ENCODE measurements at places on chromosomes 5 and 9.
A peak's percentile ranks its signal among the peaks of the same experiment; 100 is the strongest.

DNA sequence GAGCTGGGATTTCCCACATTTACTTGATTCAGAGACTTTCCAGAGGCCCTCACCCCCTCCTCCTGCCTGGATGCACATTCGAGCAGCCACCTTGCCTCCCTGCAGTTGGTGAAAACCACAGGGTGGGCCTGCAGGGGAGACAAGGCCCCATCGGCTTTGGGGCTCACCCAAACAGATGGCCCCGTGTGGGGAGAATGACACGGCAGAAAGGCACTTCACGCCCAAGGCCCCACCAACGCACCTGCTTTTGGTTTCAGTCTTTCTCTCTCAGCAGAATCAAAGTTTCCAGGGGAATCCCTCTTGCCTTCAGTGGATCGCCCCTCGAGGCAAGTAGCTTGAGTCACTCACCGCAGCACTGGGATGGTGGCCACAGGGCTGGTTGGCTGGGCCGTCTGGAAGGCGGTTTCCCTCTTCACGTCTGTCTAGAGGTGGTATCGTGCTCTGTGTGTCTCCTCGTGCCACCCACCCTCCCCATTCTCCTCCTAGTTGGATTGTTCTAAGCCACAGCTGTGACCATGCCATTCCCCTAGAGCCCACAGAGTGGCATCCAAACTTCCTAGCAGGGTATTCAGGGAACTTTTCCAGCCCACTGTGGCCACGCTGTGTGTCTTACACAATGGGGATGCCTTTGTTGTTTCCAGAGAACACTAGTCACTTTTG is 31.8 kb downstream of the SEC61B start:
- peak; percentile 10 for DNase-seq

- DNase-seq: no peak
Measured at GRCh38 chr9:89993678-89994630, 389.1 kb downstream of the GADD45G start.

- DNase-seq: no peak
Measured at GRCh38 chr9:3177936-3178335, 334.0 kb upstream of the PUM3 start.

DNA sequence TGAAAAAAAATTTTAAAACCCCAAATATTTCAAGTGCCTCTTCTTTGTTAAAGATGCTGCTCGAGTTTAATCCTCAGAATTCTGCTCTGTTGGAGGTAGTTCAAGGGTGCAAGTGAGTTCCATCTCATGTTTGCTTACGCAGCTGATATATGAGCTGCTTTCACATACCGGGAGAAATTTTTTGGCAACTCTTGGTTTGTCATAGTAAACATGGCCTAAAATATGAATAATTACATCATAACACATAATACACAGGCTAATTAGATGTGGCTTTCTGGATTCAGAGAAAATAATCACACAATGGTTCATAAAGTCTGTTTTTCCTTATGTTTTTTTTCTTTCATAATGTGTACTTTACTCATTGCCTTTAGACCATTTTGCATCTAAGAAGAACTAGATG is 1134.1 kb downstream of the PTPRD start:
- DNase-seq: no peak

DNA sequence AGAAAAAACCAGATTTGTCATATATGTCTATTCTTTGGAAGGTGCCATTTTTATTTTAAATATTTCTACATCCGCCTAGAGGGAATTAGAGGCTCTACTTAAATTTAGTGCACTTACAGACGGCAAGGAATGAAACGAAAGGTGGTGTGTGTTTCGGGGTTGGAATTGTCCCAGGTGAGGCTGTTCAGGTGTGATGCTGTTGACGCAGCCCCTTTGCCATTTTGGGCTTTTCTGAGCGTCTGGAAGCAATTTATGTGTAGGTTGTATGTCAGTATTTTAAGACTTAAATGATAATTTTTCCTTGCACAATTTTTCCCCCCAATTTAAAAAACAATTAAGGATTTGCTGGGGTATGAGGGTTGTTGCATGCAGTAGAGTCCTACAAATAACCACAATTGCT is 2.0 kb downstream of the TENT4A start:
- no peak for DNase-seq

DNA sequence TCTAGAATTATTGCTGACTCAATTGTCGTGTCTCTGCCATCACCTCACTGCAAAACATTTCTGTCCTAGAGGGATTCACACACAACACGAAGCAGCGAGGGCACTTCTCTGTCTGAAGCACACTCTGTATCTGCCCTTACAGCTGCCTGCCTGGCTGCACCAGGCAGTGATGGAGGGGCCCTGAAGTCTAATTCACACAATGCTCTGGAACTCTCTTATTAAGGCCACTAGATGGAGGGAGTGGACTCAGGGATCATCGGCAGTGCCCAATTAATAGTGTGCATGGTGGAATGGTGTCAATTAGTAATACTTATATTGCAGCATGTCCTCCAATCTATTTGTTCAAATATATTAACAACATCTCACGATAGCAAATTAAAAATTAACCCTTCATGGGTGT is 157.5 kb upstream of the MAP1B start:
- no peak for DNase-seq

DNA sequence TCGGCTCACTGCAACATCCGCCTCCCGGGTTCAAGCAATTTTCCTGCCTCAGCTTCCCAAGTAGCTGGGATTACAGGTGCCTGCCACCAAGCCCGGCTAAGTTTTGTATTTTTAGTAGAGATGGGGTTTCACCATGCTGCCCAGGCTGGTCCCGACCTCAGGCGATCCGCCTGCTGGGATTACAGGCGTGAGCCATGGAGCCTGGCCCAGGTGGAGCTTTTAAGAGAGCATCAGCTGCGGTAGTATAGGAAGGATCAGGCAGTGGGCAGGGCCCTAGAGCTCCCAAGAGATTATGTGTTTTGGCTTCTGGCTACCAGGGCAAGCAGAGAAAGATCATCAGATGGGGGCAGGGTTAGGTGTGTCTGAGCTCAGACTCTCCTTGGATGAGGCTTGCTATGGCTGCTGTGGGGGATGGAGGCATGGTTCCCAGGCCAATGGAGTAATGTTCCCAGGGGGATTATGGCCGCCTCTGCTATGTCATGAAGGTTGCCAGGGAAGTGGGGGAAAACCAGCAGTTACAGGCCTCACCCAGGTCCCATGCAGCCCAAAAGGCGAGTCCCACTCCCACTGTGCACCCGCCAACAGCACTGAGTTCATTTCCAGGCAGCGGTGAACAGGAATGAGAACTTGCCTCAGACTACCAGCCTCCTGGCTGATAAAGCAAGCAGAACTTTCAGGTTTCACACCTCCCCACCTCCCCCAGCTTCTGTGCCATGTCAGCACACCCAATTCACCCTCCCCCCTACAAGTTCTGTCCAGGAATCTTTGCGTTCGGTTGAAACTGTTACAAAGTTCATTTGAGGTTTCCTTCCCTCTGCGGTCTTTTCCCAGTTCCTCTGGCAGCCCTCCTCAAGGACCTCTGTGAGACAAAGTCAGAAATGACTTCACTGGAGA is 507.6 kb downstream of the SPATA31D1 start:
- no peak for DNase-seq

GRCh38 chr9:77944556-77945243 is 86.9 kb downstream of the GNAQ start:
- no peak for DNase-seq

DNA sequence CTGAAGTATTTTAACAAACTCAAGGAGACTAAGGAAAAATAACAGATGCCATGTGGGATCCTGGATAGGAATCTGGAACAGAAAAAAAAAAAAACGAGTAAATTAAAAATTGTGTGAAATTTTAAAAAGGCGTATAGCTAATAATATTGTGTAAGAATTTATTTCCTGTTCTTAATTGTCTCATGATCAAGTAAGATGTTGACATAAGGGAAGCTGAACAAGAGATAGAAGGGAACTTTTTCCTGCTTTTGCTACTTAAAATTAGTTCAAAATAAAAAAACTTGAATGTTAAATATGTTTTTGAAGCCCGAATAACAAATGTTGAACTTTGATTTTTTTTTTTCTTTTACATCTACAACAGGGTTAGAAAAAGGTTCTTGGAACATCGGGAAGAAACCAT is 10.5 kb downstream of the SNAPC3 start:
- no peak for DNase-seq

GRCh38 chr9:87863882-87864465 is 18.7 kb upstream of the SPATA31E1 start:
- no peak for DNase-seq

GRCh38 chr9:115276621-115277020 is 158.7 kb upstream of the TNC start:
- no peak for DNase-seq

GRCh38 chr5:119079318-119079921 is 8.5 kb downstream of the DMXL1 start:
- DNase-seq: no peak

DNA sequence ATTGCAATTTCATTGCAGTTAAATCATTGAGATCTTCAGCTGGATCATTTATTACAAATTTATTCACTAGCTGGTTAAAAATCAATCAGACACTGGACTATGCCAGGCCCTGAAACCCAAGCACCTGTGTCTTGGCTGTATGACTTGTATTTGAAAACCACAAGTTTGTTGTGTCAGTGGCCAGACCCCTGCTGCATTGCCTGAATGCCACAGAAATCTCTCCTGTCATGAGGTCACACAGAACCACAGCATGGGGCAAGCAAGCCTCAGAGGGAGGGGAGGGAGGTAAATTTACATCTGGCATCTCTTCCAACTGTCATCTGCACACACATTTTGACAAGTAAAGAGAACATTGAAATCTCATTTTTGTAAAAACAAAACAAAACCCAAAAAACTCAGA is 90.0 kb downstream of the ARRDC3 start:
- DNase-seq: no peak

GRCh38 chr5:969408-969839 is 39.2 kb upstream of the NKD2 start:
- no peak for DNase-seq

All from CD4-positive, alpha-beta memory T cell (primary cell).